CD8-positive, alpha-beta T cell (primary cell): ENCODE measurements at places on chromosomes 4 and X.

GRCh38 chr4:1477045-1477840 is 71.0 kb upstream of the NKX1-1 start:
- no peak for DNase-seq

GRCh38 chr4:144906181-144906925 is 191.6 kb downstream of the ANAPC10 start:
- DNase-seq, result no peak

DNA sequence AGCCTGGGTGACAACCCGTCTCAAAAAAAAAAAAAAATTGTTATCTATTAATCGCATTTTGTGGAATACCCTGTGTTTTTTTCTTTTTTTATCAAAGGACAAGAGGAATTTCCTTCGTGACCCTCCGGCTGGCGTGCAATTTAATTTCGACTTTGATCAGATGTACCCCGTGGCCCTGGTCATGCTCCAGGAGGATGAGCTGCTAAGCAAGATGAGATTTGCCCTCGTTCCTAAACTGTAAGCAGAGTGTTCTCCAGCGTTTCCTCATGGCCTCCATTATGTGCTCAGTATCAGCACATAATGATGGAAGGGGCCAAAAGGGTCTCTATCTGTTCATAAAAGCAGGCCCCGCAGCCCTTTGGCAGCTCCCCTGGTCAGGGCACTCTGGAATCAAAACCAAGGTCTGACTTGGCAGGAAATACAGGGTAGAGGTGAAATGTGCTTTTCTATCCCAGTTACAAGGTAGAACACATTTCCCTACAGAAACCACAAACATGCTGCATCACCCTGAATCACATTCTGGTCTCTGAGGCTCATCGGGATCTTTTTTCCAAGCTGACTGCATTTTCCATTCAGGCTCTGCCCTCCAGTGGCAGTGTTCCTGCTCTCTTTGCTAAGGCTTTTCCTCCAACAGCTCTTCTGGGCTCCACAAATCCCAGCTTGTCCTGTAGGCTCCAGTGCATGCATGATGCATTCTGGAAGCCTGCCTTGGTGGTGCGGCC is 24.4 kb downstream of the SYAP1 start:
- DNase-seq, result no peak

GRCh38 chr4:15244354-15244753 is 183.5 kb upstream of the C1QTNF7 start:
- DNase-seq, result no peak

- DNase-seq, result no peak
Observed at GRCh38 chr4:151323667-151324066, 1.7 kb downstream of the SH3D19 start.

- no peak for DNase-seq
Observed at GRCh38 chrX:41518841-41519220, 71.7 kb downstream of the NYX start.
